Esophagus muscularis mucosa (tissue), 4 donors: ENCODE measurements at places on chromosomes 13 and 19. TPM values are rescaled to one million over a fixed set of nuclear protein-coding genes. Genes with fewer than 3 reads are reported as not detected.
A peak's percentile ranks its signal among the peaks of the same experiment; 100 is the strongest.

GRCh38 chr13:87667686-87668085 lies 3.5 kb upstream of the SLITRK5 start:
- H3K27ac ChIP-seq = no peak overlapping the region
- H3K4me1 ChIP-seq = peaks cover 20% of the 10 kb centered on the region
- no peak overlapping the region for H3K4me3 ChIP-seq

DNA sequence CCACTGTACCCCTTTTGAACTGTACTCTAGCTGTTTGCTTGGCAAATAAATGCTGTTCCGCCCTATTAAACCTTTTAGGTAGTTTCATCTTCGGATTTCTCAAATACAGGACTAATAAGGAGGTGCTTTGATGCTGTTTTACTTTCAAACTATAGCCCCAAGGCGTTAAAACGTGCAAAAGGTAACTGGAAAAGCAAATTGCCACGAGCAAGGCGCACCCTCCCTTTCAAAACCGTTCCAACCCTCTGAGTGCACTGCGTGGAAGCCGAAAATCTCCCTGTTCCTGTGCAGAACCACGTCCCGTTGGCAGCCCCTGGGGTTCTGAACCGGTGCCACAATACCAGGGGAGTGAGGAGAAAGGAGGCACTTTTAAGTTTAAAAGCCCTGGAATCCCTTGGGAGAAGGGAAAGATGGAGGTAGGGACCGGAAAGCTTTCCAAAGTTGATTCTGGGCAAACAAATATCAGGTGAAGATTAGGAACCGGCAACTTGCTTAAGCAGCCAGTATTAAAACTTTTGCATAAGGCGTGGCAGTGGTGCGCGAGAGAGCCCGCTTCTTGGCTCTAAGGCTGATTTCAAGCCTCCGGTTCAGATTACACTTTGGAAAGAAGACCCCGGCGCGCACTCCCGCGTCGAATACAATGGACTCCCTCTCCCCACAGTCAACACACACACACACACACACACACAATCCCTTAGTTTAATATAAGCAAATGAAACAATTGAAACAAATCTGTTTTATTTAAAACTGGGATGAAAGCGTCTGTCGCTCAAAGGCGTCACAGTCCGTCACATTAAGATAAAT lies 9.5 kb downstream of the POU4F1 start:
- no peak overlapping the region for H3K4me3 ChIP-seq
- no peak for DNase-seq
- H3K27me3 ChIP-seq = peaks cover 15% of the 10 kb centered on the region
- H3K4me1 ChIP-seq = peaks cover 20% of the 10 kb centered on the region
- H3K36me3 ChIP-seq = no peaks in the 10 kb centered on the region

GRCh38 chr19:49475191-49475917 lies 1.3 kb downstream of the FLT3LG start:
- DNase-seq = no peak
- H3K4me3 ChIP-seq = peak overlapping the region; percentile 62
- peak overlapping the region; percentile 82 for H3K27ac ChIP-seq
- H3K27me3 ChIP-seq = no peaks in the 10 kb centered on the region

Gene IQCN
- 0.52 TPM for total RNA-seq

DNA sequence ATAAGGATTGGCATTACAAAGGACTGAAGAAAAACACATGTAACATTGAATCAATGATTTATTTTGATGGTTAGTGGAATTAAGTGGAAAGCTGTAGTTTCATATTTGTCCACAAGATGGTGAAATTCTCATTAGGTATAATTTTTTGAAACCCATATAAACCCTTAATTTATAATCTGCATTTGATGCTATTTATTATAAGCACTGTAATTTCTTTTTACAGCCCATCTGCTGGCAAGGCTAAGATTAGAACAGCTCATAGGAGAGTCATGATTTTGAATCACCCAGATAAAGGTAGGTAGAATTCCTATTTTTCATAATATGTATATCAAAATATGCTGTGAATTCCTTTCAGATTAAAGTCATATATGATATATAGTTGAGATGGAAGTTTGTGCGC lies 62.2 kb downstream of the DNAJC15 start:
- no peaks in the 10 kb centered on the region for H3K27me3 ChIP-seq
- H3K4me1 ChIP-seq = no peaks in the 10 kb centered on the region
